ENCODE measurements at places on chromosomes 16 and 17.

DNA sequence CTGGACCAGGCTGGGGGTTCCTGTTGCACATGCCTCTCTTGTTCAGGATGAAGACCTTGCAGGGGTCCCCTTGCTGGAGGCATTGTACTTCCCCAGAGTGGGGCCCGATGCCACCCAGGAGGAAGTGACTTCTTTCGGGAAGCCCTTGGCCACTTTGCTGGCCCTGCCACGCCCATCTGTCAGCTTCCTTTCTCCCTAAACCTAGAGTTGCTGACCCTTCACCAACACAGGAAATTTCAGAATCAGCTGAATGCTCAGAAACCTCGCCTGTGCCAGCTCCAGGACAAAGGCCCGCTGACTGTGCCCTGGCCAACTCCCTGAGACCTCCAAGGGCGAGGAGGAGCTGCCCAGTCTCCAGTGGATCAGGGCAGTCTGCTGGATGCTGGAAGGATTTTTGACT, 26.7 kb downstream of the WNT9B start:
- DNase-seq: no peak

GRCh38 chr17:43003542-43004172, 2.9 kb upstream of the IFI35 start:
- DNase-seq: peak; percentile 54

DNA sequence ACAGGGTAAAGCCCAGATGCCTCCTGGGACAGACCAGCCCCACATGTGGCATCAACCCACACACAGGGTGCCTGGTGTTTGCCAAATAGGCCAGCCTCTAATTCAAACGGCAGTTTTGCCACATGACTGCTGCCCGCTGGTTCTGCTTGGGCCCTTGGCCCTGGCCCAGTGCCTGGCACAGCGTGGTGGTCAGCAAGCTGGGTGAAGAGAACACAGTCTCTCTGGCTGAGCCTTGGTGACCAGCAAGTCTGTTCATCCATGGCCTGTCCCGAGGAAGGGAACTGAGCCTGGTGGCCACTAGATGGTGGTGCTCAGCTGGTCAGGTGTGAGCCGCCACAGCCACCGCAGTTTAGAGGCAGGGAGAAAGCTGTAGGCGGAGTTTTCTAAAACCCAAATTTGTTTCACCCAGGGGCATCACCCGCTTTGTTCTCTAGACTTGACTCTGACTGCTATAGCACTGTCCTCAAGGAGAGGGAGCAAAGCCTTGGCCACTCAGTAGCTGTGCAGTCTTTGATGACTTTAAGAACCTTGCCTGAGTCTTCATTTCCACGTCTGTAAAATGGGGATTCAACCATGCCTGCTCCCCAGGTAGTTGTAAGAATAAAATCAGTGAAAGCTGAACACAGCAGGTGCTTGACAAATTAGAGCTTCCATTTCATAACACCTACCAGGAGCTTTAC, 4.7 kb upstream of the GFAP start:
- DNase-seq: peak; percentile 82

- DNase-seq: no peak
These were observed 9.1 kb downstream of the TFAP4 start for GRCh38 chr16:4263504-4264436.

- peak; percentile 12 for DNase-seq
These were observed 1.6 kb downstream of the AMFR start for GRCh38 chr16:56423584-56424403.

DNA sequence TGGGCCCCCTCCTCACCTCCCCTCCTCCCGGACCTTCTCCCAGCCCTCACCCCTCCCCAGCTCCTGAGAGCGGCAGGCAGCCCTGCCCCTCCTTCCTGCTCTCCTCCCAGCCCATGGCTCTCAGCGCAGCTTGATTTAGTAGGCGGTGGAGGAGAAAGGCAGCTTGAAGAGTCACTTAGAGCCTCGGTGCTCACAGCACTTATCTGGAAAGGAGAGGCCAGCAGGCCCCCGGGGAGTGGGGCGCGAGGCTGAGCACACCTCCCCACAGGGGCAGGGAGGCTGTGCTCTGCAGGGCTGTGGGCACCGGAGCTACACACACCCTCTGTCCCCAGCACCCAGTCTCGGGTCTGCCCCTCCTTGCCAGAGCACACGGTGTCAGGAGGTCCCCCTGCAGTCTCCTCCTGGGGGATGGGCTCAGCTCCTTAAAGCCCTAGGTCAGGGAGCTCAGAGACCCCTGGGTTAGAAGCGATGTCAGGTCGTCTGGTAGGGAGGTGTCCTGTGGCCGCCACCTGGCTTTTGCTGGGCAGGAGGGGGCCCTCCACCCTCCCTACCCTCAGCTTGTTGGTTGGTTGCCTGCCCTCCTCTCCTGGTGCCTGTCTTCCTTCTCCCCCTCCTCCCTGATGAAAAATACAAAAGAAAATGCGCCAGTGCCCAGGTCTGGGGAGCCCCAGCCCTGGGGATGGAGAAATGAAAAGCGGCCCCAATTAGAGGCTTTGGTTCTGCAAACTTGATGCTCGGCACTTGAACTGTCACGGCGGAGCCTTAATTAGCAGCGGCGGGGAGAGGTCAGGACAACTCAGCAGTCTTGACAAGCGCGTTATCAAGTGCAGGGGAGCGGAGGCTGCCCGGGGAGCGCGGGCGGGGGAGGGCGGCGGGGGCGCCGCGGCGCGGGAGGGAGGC, 151.1 kb upstream of the GSE1 start:
- DNase-seq: no peak

- no peak for DNase-seq
These were observed 20.6 kb downstream of the B9D1 start for GRCh38 chr17:19341641-19342610.

GRCh38 chr16:2795395-2796143, 2.7 kb upstream of the PRSS41 start:
- no peak for DNase-seq

- DNase-seq: no peak
These were observed 19.6 kb downstream of the SPIRE2 start for GRCh38 chr16:89847940-89848297.

GRCh38 chr16:31167315-31167714, 12.6 kb upstream of the FUS start:
- DNase-seq: no peak

DNA sequence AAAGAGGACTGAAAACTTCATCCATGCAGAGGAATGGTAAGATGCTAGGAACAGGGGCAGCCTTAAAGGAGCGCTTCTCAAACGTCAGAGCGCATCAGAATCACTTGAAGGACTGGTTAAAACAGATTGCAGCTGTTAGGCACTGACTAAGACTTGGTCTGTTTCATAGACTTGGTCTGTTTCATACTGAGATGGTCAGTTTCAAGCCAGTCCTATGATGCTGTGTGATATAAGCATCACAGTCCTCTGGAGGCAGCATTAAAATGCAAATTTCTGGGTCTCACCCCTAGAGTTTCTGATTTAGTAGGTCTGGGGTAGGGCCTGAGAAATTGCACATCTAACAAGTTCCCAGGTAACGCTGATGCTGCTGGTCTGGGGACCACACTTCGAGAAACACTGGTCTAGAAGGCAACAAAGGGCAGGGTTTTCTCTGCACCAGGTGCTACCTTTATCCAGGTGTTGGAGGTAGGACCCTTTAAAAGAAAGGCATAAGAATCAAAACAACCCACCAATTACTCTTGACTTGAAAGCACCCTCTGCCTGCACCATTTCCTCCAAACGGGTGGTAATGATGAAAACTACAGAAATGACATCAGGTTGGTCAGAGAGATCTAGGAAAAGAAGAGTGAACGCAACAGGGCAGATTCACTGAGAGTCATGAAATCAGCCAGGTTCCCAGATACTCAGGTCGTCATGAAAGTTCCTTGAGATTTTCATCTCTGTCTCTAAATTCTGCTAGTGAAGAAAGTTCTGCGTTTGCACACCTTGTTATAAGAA, 95.0 kb upstream of the RCVRN start:
- DNase-seq: no peak

DNA sequence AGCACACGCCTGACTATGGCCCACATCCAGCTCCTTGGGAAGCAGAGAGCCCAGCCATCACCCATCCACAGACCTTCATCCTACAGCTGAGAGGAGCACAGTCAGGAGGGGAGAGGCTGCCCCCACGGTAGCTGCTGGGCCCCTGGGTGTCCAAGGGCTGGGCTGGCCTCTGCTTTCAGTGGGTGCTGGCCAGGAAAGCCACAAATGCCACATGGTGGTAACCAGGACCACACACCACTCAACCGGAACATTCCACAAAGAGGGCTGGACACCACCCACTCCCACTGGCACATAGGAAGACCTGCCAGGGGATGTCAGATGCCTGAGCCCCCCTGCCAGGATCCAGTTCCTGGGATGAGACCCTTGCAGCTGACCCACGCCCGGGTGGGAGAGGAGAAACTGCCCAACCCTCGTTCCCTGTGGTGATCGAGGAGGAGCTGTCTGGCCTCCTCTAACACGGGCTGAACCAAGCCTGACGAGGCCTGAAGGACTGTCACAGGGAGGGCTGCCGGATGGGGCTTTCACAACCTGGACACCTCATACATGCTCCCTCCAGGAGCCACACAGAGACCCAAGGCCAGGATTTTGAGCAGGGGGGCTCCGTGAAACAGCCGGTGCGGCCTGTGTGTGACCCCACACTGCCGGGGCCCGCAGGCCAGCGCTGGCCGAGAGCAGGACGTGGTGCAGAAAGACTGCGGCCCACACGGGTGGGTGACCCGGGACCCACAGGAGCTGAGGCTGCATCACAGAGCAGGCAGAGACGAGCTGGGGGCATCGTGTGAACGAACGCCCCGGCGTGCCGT, 30.7 kb downstream of the PIEZO1 start:
- DNase-seq: no peak

- DNase-seq: peak; percentile 74
These were observed 709 bp upstream of the CD300LG start for GRCh38 chr17:43846221-43846712.

- no peak for DNase-seq
These were observed 83.7 kb upstream of the ZNF750 start for GRCh38 chr17:82923366-82924113.

DNA sequence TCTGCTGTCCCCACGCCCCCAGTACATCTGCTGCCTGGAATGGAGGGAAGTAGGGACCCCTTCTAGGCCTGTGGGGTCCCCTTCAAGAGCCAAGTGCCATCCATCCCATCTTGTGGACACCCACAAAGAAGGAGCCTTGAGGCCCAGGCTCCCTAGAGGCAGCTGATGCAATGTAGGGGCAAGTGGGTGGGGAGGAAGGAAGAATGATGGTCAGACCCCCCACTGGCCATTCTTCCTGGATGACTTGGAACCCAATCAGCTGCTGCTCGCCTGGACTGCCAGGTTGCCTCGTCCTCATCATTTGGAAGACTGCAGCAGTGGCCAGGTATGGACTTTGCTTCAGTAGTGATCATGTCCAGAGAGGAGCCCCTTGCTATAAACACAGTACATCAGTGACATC, 48.9 kb downstream of the SMPD3 start:
- DNase-seq: no peak

- peak; percentile 24 for DNase-seq
These were observed 12.2 kb upstream of the LONP2 start for GRCh38 chr16:48231727-48232492.
